Lung (tissue), 17 donors: ENCODE measurements at places on chromosomes 7 and 10. TPM values are rescaled to one million over a fixed set of nuclear protein-coding genes. Genes with fewer than 3 reads are reported as not detected.

DNA sequence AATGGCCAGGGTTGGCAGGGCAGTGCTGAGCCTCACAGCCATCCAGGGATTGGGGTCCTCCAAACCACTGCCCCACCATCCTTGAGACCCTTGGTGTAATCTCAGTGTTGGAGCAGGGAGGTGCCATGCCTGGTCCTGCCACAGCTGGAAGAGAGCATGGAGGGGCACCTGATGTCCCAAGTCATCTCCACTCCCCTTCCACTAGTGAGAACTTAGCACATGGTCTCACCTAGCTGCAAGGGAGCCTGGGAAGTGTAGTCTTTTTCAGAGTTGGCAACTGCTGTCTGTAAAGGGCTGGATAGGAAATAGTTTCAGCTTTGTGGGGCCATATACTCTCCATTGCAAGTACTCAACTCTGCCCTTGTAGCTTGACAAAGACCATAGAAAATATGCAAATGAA, 238.7 kb downstream of the RPS24 start:
- H3K4me1 ChIP-seq = no peaks in the 10 kb centered on the region
- no peaks in the 10 kb centered on the region for H3K36me3 ChIP-seq
- no peak overlapping the region for H3K4me3 ChIP-seq
- DNase-seq = no peak
- H3K27ac ChIP-seq = no peak overlapping the region
- no peaks in the 10 kb centered on the region for H3K27me3 ChIP-seq

GRCh38 chr7:155448632-155449007, 9.3 kb upstream of the EN2 start:
- no peak overlapping the region for H3K27ac ChIP-seq
- no peaks in the 10 kb centered on the region for H3K36me3 ChIP-seq
- H3K4me1 ChIP-seq = peaks cover 5% of the 10 kb centered on the region
- H3K27me3 ChIP-seq = peaks cover 22% of the 10 kb centered on the region
- no peak for DNase-seq

- no peaks in the 10 kb centered on the region for H3K4me1 ChIP-seq
- no peak overlapping the region for H3K4me3 ChIP-seq
- H3K36me3 ChIP-seq = no peaks in the 10 kb centered on the region
- H3K27me3 ChIP-seq = no peaks in the 10 kb centered on the region
- H3K27ac ChIP-seq = no peak overlapping the region
These were observed 282.4 kb downstream of the AHR start for GRCh38 chr7:17580856-17581255.

DNA sequence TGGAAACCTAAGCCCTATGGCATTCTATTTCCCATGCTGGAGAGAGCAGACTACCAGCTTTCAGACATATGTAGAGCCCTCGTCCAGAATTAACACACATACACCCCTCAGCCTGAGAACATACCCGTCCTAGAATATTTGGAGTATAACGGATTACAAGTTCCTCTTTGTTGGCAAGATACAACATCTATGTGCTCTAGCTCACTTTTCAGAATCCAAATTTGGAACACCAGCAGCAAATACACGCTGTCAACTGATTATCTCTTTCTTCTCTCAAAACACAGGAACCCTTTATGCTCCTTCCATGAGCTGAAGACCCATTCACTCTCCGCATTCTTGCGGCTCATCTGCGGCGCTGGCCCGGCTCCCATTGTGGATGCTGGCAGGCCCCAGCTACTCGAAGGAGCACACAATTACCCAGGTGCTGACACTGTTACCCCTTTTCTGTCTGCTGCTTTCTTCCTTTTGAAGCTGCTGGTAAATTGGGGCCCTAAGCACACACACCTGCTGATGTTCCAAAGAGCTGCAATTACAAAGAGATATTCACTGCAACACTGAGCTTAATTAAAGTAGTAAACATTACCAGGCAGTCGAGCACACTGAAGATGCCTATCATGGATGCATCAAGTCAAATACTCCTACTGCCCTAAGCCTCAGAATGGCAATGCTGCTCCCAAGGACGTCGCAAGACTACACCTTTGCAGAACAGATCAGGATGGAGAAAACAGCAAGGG, 70.0 kb downstream of the VOPP1 start:
- DNase-seq = no peak
- H3K27me3 ChIP-seq = no peaks in the 10 kb centered on the region
- H3K36me3 ChIP-seq = peaks cover 1% of the 10 kb centered on the region
- H3K4me1 ChIP-seq = peaks cover 5% of the 10 kb centered on the region

- no peak for DNase-seq
- no peak overlapping the region for H3K27ac ChIP-seq
- H3K4me1 ChIP-seq = no peaks in the 10 kb centered on the region
- no peaks in the 10 kb centered on the region for H3K36me3 ChIP-seq
- H3K4me3 ChIP-seq = no peak overlapping the region
- no peaks in the 10 kb centered on the region for H3K27me3 ChIP-seq
These were observed 87.6 kb upstream of the GNAI1 start for GRCh38 chr7:80047032-80047431.

DNA sequence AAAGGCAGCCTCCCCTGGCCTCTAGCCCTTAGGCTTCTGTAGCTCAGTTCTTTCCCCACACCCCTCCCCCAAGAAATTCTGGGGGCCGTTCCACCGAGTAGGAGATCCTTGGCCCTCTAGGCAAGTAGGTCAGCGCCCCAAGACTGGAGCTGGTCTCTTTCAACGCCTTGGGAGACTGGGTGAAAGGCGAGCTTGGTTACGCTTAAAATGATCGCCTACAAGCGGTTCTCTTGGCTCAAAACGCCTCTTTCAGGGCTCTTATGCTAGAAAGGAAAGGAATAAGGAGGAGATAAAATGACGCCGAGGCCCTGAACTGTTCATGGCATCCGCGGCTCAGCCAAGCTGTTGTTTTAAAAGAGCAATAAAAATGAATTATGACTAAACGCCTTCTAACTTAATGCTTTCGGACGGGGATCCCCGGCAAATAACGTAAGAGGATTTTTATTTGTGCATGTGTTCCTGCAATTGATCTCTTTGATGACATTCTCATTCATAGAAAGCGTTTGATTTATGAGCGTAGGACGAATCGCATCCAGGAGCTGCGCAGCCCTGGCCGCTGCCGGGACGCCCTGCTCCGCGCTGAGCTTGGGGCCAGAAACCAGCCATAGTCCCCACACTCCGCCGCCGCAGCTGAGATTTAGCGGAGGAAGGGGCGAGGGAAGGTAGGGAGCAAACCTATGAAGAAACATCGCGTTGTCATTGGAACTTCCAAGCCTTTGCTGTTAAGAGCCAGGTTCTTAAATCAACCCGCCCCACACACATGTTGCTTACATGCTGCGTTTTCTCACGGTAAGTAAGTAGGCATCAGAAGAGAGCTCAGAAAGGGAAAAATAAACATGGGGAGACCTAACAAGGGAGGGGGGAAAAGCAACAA, 3.0 kb upstream of the HOXA1 start:
- H3K27me3 ChIP-seq = no peaks in the 10 kb centered on the region
- H3K36me3 ChIP-seq = peaks cover 15% of the 10 kb centered on the region
- peak; percentile 75 for DNase-seq
- peak overlapping the region; percentile 40 for H3K4me3 ChIP-seq
- H3K4me1 ChIP-seq = peaks cover 55% of the 10 kb centered on the region
- H3K27ac ChIP-seq = peak overlapping the region; percentile 87

DNA sequence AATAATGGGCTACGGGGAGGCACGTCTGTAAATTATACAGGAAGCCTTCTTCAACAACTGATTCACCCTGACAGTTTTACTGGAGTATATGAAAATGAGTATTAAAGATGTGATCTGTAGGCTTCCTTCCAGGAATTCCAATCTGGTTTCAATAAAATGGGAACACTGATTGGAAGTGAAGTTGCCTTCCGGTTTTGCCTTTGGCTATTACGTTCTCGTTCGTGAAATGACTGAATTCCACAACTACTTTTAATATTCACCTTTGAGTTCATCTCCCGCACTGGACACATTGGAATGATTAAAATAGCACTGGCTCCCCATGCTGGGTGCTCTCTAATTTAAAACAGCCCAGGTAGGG, 350.1 kb upstream of the MKI67 start:
- DNase-seq = no peak
- H3K27ac ChIP-seq = no peak overlapping the region
- no peak overlapping the region for H3K4me3 ChIP-seq
- no peaks in the 10 kb centered on the region for H3K27me3 ChIP-seq
- no peaks in the 10 kb centered on the region for H3K4me1 ChIP-seq

DNA sequence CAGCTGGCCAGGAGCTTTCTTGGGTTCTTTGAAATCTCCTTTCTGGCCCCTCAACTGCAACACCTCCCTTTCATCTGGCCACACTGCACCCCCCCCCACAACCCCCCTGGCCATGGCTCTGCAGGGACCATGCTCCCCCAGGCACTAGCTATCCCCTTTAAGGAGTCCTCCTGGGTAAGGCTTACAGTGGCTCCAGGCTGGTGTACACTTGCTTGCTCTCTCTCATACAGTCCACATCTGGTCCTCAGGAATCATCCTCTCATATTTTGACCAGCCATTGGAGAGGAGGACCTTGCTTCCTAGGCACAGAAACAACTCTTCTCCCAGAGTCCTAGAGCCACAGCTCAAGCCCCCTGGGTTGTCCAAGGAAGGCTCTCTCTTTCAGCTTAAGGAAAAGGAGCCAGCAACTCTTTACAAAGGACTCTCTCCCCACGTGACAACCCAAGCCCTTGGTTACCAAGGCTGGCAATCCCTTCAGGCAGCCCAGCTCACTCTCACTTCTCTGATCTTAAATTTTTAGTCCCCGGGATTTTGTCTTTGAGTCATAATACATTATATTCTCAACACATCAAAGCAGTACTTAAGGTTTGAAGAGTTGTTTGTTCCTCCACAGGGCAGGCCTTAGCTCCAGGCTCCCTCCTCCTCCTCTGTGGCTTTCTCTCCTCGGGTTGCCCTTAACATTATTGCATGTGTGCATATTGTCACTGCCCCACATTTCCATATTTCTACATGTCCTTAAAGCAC, 9.9 kb downstream of the GARIN1A start:
- no peak overlapping the region for H3K4me3 ChIP-seq
- no peaks in the 10 kb centered on the region for H3K27me3 ChIP-seq
- no peak overlapping the region for H3K27ac ChIP-seq
- H3K36me3 ChIP-seq = no peaks in the 10 kb centered on the region
- no peaks in the 10 kb centered on the region for H3K4me1 ChIP-seq
- no peak for DNase-seq

GRCh38 chr10:102586858-102587257, 57.4 kb upstream of the TRIM8 start:
- peaks cover 2% of the 10 kb centered on the region for H3K4me1 ChIP-seq
- no peak for DNase-seq
- H3K27me3 ChIP-seq = no peaks in the 10 kb centered on the region
- no peak overlapping the region for H3K27ac ChIP-seq
- no peak overlapping the region for H3K4me3 ChIP-seq

GRCh38 chr7:118372530-118372929, 148.0 kb downstream of the ANKRD7 start:
- peak; percentile 9 for DNase-seq
- no peak overlapping the region for H3K27ac ChIP-seq
- H3K27me3 ChIP-seq = no peaks in the 10 kb centered on the region
- no peaks in the 10 kb centered on the region for H3K36me3 ChIP-seq
- H3K4me1 ChIP-seq = peaks cover 2% of the 10 kb centered on the region

GRCh38 chr7:67983486-67983885, 986.9 kb downstream of the TYW1 start:
- H3K4me1 ChIP-seq = no peaks in the 10 kb centered on the region
- H3K27ac ChIP-seq = no peak overlapping the region
- no peaks in the 10 kb centered on the region for H3K27me3 ChIP-seq
- no peak overlapping the region for H3K4me3 ChIP-seq

PLAU gene
- total RNA-seq = 23.0 TPM

ANKRD26 gene
- total RNA-seq = 5.6 TPM
